ENCODE measurements at places on chromosomes 6 and 20.

DNA sequence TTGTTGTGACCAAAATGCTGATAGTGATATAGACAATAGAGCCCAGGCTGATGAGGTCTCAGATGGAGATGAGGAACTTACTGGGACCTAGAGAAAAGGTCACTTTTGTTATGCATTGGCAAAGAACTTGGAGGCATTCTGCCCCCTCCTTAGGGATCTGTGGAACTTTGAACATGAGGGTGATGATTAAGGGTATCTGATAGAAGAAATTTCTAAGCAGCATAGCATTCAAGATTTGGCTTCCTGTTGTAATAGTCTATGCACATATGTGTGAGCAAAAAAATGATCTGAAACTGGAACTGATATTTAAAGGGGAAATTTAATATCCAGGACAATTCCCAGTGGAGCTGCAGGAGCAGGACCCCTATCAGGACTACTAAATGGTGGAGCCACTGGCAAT is 17.1 kb downstream of the HLA-A start:
- no peak overlapping the region for H3K27ac ChIP-seq
- peaks cover 13% of the 10 kb centered on the region for H3K36me3 ChIP-seq
- DNase-seq = no peak
- H3K4me3 ChIP-seq = no peak overlapping the region
- peaks cover 19% of the 10 kb centered on the region for H3K4me1 ChIP-seq
- peaks cover 6% of the 10 kb centered on the region for H3K27me3 ChIP-seq

- H3K27ac ChIP-seq = no peak overlapping the region
- DNase-seq = peak; percentile 54
- peaks cover 2% of the 10 kb centered on the region for H3K27me3 ChIP-seq
- H3K4me3 ChIP-seq = no peak overlapping the region
These were observed 19.9 kb downstream of the ATXN1 start for GRCh38 chr6:16741112-16742016.

DNA sequence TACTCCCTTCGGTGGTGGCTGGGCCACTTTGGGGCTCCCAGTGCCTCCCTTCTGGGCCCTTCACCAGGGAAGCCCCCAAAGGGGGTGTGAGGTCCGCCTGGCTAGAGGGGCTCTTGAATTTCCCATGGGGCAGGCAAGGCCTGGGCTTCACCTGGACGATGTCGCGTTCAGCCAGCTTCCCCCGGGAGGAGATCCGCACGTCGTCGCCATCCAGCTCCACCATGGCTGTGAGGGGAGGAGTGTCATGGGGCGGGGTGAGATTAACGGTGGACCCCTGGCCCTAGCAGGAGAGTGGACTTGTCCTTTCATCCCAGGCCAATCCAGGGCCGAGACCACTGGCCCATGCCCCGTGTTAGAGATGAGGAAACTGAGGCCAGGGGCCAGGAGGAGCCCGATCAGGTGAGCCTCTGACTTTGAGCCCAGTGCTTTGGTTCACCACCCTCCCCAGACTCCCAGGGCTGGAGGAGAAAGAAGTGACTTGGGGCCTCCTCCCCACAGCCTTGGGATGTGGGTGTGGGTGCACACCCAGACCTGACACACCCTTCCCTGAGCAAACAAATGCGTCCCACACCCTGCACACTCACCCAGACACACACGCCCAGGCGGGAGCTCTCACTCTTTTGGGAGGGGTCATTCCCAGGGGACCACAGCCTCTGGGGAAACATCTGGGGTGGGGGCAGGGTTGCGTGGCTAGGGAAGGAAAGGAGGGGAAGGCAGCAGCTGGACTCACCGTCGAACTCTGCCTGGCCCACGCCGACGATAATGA is 46.1 kb downstream of the RAB44 start:
- no peak overlapping the region for H3K4me3 ChIP-seq
- no peaks in the 10 kb centered on the region for H3K27me3 ChIP-seq
- no peaks in the 10 kb centered on the region for H3K36me3 ChIP-seq
- DNase-seq = no peak

- H3K4me3 ChIP-seq = no peak overlapping the region
- H3K27ac ChIP-seq = no peak overlapping the region
- H3K36me3 ChIP-seq = no peaks in the 10 kb centered on the region
- no peak for DNase-seq
- H3K27me3 ChIP-seq = no peaks in the 10 kb centered on the region
These were observed 47.7 kb upstream of the PLCB4 start for GRCh38 chr20:9021216-9021615.

- peaks cover 20% of the 10 kb centered on the region for H3K27me3 ChIP-seq
- H3K4me3 ChIP-seq = no peak overlapping the region
- H3K27ac ChIP-seq = no peak overlapping the region
- H3K4me1 ChIP-seq = no peaks in the 10 kb centered on the region
- no peak for DNase-seq
These were observed 526 bp downstream of the SULF2 start for GRCh38 chr20:47784599-47785310.

GRCh38 chr6:42978487-42978838 is 518 bp downstream of the PEX6 start:
- no peak for DNase-seq
- H3K27ac ChIP-seq = peak overlapping the region; percentile 97
- peaks cover 8% of the 10 kb centered on the region for H3K27me3 ChIP-seq
- peaks cover 35% of the 10 kb centered on the region for H3K4me1 ChIP-seq

- no peaks in the 10 kb centered on the region for H3K4me1 ChIP-seq
- H3K4me3 ChIP-seq = no peak overlapping the region
- H3K27ac ChIP-seq = no peak overlapping the region
- no peaks in the 10 kb centered on the region for H3K27me3 ChIP-seq
These were observed 106.5 kb downstream of the MMS22L start for GRCh38 chr6:97176468-97176867.
